ENCODE measurements at places on chromosomes 7 and 10.

- DNase-seq = no peak
Observed at GRCh38 chr7:42332605-42333222, 95.7 kb upstream of the GLI3 start.

DNA sequence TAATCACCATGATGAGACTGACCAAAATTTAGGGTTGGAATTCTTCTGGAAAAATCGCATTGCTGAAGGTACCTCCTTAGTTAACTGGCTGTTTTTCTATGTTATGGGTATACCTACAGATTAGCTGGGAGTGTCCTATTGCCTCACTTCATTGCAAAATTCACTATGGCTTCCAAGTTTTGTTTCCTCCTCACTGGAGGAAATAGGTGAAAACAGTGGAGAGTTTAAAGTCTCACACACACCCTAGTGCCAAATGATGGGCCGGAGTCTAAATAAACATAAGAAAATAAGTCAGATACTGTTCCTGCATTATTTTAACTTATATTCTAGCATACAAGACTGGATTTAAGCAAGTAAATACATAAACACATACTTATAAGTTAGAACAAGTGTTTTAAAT is 98.2 kb downstream of the AHR start:
- no peak for DNase-seq

GRCh38 chr7:82384051-82384464 is 59.5 kb downstream of the CACNA2D1 start:
- no peak for DNase-seq

DNA sequence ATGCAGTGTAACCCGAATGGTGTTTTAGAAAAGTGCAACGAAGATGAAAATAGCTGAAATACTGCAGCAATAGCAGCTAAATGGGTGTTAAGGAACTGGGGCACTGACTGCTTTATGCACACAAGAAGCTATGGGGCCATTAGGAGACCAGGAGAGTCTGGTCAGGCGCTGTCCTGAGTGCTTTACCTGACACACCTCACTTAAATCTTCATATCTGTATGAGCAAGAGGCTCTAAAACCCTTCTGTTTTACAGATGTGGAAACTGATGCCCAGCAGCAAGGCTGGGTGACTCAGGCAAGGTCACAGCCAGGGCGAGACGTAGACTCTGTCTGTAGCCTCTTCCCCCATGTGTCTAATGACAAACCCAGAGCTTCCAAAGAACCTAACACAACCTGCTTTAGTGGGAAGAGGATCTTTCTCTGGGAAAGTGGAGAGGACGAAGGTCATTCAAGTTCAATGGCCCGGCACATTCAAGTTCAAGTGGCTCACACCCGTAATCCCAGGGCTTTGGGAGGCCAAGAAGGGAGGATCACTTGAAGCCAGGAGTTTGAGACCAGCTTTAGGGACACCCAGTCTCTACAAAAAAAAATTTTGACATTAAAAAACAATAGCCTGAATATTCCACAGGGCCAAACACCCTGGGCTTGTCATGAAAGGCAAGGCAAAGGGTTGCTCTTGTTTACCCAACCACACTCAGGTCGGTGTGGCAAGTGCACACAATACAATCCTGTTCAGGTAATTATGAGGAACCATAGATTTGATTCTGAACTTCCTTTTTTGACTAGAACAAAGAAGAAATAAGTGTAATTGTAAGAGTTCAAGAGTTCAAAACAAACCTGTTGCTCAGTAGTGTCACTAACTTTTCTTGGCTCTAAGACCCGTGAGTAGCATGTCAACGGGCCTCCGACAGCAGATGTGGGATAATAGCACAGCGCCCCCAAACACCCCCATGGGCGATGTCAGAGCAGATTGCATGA is 53.7 kb upstream of the KLF6 start:
- no peak for DNase-seq

DNA sequence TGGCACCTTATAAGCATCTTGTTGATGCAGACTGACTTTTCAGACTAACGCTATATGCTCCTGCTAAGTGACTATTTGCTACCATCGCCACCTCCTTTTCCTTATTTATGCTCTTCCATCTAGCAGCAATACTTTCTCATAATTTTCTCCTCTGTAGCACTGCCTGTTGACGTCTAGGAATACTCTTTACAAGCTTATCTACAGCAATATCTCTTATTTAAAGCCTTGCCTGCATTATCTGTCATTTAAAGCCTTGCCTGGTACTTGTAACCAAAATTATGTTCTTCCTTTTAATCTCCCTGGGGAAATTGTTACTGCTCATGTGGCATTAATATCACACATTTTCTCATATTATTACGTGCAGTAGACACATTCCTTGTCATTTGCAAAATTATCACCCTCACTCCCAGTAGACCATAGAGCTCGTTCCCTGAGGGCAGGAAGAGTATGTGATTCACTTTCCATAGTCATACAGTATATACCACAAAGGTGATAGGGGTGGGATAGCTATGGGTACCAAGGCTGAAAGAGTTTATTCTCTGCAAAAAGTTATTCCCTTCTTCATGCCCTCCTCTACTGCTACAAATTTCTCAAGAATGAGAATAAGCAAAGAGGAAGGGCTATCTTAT is 359.7 kb upstream of the PCDH15 start:
- DNase-seq = no peak

GRCh38 chr10:106830006-106830405 is 334.5 kb downstream of the SORCS1 start:
- no peak for DNase-seq

DNA sequence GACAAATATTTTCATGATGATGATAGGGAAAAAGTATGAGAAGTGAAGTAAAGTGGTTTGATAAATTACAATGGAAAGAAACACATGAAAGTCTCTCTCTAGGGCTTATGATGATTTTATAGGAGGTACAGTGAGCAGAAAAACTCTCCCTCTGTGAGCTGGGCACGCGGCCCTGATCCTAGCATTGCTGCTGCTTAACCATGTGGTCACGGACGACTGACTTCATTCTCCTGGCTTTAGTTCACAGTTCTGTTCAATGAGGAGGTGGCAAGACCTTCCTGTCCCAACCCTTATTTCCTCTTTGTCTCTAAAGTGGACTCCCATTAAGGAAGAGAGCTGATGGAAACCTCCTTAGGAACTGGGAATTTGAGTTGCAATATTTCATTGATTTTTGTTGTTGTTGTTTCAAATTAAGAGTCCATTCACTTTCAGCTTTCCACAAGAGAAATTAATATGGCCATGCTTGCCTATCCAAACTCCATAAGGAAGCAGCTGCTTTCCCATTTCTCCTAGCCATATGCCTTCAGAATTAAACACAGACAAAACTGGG is 8.2 kb upstream of the PON3 start:
- DNase-seq = no peak

DNA sequence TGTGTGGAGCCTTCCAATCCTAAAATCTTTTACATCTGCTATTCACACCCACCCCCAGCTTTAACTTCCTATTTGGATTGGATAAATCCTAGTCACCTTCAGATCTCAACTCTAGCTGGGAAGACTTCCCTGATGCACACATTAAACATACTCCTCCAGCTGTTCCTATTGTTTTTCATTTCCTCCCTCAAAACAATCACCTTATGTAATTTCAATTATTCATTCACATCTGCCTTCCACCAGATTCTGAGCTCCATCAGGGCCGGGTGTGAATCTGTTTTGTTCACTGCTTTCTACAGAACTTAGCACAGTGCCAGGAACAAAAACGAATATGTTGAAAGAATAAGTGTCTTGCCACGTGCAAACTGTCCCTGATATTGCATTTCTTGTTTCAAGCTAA is 497.4 kb downstream of the PLXDC2 start:
- DNase-seq = no peak

DNA sequence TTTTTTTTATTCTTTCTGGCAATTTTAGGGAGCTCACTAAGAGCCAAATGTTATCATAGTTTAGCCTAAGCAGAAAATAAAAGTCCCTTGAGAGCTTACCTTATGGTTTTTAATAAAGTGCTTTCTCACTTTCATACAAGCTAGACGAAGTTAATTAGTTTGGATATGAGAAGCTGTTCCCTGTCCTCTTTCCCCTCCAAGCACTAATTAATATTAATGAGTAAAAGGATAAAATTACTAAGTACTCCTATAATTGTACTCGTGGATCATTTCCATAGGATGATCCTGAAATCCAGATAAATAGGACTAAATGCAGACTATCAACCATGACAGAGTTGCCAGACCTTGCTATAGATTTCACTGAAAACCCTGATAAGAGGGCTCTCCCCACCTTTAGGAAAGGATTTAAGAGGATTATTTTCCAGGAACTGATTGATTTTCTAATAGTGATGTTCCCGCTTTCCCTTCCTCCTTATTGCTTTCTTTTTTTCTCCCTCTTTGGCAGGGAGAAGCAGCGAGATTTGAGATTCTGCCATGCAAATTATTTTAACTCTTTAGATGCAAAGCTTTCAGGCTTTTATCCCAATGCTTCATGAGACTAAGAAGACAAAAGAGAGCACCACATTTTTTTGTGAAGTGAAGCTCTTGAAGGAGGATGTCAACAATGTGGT is 58.3 kb upstream of the HECW1 start:
- DNase-seq = no peak

DNA sequence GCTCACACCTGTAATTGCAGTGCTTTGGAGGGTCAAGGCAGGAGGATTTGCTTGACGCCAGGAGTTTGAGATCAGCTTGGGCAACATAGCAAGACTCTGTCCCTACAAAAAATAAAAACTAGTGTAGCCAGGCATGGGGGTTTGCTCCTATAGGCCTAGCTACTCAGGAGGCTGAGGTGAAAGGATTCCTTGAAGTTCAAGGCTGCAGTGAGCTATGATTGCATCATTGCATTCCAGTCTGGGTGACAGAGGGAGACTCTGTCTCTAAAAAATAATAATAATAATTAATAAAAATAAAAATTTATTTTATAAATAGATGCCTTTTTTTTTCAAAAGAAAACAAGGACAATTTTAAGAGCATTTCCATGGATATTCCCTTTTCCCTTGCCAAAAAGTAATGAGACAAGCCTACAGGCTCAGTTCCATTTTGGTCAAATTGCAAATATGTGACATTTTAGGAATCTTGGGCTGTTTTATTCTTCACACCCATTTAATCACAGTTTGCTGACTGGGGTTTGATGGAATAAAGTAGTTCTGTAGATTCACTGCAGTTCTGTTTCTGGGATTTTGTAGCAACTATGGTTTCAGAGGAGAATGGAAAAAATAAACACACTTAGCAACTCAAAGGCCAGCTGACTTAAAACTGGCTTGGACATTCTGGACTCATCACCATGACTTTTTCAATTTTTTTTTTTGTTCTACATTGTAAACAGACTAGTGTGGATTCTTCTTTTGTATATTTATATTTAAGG is 48.4 kb upstream of the ARHGAP21 start:
- no peak for DNase-seq

GRCh38 chr7:30879139-30880124 is 32.2 kb upstream of the AQP1 start:
- no peak for DNase-seq

Measured in SW 1271 (cell line).